Bronchial epithelial cell (primary cell): ENCODE measurements at places on chromosomes 7 and 10.
A peak's percentile ranks its signal among the peaks of the same experiment; 100 is the strongest.

GRCh38 chr7:98681951-98682350 lies 64.9 kb downstream of the NPTX2 start:
- no peak for DNase-seq

GRCh38 chr7:140726281-140726680 lies 29.8 kb downstream of the NDUFB2 start:
- peak; percentile 8 for DNase-seq

DNA sequence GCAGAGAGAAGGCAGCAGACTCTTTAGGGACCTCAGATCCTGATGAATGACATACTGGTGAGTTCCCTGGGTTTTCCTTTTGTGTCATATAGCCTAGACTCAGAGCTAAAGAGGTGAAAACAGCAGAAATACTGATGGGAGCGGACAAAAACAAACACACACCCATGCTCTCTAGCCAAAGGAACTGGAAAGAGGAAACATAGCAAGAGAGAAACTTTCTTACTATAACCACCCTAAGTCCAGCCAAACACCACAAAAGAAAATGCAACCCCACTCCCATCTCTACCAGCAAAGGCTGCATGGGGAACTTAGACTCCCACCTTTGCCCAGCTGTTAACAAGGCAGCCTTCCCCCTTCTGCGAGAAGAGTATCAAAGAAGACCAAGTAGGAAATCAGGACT lies 16.3 kb downstream of the GSAP start:
- DNase-seq = no peak

GRCh38 chr7:35801392-35802101 lies 690 bp downstream of the SEPTIN7 start:
- peak; percentile 50 for DNase-seq

- no peak for DNase-seq
Measured at GRCh38 chr10:118506671-118507590, 88.5 kb downstream of the PRLHR start.

- DNase-seq = no peak
Measured at GRCh38 chr10:75647675-75648074, 216.3 kb downstream of the LRMDA start.

GRCh38 chr10:92328993-92329392 lies 38.0 kb downstream of the MARCHF5 start:
- DNase-seq = peak; percentile 93

GRCh38 chr7:141333459-141333858 lies 217.8 kb upstream of the AGK start:
- DNase-seq = no peak

DNA sequence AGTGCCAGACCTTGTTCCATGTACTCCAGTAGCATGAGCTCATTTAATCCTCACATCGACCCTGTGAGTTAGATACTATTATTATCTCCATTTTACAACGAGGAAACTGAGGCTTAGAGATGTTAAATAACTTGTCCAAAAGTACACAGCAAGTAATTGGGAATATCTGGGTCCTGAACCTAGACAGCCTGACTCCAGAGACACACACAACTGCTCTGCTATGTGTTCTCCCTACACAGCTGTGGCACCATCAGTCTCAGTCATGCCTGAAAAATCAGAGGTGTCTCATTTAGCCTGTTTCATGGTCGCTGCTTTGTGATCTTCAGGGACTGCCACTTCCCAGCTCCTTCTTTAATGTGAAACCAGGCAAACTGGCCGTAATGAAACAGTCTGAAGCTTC lies 56.5 kb downstream of the COL1A2 start:
- no peak for DNase-seq

DNA sequence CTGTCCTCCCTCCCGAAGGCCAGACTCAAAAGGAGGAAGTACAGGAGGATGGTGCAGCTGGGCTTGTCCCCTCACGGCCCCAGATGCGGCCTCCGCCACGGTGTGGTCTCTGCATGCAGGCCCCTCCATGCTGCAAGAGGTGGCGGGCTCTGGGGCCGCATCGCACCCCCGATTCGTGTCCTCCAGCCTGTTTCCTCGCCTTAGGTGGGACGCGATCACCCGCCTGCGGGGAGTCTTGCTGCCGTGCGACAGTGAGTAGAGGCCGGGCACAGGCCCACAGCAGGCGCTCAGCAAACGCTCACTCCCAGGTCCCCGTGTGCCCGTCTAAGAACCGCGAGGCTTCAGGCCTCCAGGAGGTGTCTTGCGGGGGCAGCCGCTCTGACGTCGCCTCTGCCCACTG lies 13.9 kb upstream of the FAM20C start:
- no peak for DNase-seq

- peak; percentile 65 for DNase-seq
Measured at GRCh38 chr7:99141841-99142726, 1.8 kb downstream of the SMURF1 start.

DNA sequence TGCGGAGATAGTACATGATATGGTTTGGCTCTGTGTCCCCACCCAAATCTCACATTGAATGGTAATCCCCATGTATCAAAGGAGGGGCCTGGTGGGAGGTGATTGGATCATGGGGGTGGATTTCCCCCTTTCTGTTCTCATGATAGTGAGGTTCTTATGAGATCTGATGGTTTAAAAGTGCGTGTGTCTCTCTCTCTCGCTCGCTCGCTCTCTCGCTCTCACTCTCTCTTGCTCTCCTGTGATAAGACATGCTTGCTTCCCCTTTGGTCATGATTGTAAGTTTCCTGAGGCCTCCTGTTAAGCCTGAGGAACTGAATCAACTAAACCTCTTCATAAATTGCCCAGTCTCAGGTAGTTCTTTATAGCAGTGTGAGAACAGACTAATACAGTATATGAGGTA lies 171.9 kb downstream of the NSUN6 start:
- DNase-seq = no peak

- no peak for DNase-seq
Measured at GRCh38 chr10:74936577-74937265, 110.3 kb downstream of the KAT6B start.

GRCh38 chr10:124493214-124493882 lies 31.7 kb downstream of the LHPP start:
- DNase-seq = no peak

- DNase-seq = no peak
Measured at GRCh38 chr7:78792006-78792405, 661.5 kb downstream of the MAGI2 start.

- DNase-seq = no peak
Measured at GRCh38 chr10:48804740-48805182, 120.1 kb downstream of the WDFY4 start.

DNA sequence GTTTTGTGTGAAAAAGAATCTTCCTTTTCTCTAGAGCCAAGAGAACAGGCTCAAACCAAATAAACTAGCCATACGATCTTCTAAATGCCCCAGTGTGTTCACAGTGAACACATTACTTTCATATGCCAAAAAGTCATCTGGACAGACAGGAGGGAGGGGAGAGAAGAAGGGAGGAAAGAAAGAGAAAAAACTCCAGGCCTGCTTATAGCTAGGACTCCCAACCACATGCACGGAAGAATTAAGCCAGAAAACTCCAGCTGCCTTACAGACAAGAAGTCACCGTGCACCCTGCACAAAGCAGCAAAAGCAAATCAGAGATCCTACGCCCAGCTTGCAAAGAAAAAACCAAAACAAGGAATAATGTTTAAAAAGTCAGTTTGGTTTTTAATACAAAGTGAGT lies 34.3 kb downstream of the SNX8 start:
- no peak for DNase-seq

DNA sequence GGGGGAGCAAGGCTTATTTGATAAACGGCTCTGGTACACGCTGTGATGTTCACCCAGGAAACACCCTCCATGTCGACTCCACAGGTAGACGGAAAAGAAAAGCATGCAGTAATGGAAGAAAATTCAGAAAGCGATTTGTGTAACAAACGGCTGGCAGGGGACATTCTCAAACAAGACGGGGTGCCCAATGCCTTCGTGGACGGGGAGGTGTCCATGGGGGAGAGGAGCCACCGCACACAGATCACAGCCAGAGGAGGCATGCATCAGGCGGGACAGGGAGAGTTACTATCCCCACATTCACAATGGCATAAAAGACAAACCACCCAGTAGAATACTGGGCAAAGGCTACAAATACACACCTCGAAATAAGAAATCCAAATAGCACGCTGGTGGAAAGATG lies 20.1 kb downstream of the CNPY1 start:
- no peak for DNase-seq

GRCh38 chr7:150716368-150716767 lies at the start of gene GIMAP1:
TSS of gene GIMAP1 (plus strand) at chr7:150716613. CDS start at chr7:150719048, 2,435 bp downstream.
- DNase-seq = no peak

GRCh38 chr10:88100281-88100680 lies 236.9 kb downstream of the PTEN start:
- DNase-seq = no peak

DNA sequence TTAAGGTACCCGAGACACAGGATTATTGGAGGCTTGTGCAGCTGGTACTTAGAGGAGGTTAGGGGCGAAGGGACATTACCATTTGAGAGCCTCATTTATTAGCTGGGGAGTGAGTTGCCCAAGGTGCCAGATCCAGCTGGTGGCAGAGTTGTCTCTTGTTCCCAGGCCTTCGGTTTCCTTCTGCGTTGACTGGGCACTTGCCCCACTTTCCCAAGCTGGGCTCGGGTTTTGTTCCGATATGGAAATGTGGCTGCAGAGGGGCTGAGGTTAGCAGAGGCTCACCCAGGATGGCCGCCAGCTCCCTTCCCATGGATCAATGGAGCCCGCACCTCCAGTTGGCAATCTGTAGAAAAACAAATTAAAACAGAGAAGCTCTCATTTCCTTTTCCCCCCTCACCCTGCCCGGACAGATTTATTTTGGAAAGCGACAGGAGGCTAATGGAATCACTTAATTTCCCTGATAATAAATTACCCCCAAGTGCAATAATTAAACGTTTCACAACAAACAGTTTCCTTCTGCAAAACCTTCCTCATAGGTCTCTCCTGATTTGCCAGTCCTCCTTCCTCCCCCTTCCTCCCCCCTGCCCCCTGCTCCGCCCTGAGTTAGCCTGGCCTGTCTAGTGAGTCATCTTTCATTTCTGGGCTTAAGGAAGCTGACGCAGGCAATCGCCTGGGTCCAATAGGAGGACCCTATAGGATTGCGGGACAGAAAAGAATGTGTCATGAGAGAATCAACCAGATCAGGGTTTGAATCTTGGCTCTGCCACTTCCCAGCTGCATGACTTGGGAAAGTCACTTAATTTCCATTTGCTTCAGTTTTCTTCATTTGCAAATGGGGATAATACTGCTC lies 51.7 kb downstream of the ADRA2A start:
- peak; percentile 3 for DNase-seq

- DNase-seq = no peak
Measured at GRCh38 chr10:119313644-119314043, 106.3 kb downstream of the GRK5 start.

DNA sequence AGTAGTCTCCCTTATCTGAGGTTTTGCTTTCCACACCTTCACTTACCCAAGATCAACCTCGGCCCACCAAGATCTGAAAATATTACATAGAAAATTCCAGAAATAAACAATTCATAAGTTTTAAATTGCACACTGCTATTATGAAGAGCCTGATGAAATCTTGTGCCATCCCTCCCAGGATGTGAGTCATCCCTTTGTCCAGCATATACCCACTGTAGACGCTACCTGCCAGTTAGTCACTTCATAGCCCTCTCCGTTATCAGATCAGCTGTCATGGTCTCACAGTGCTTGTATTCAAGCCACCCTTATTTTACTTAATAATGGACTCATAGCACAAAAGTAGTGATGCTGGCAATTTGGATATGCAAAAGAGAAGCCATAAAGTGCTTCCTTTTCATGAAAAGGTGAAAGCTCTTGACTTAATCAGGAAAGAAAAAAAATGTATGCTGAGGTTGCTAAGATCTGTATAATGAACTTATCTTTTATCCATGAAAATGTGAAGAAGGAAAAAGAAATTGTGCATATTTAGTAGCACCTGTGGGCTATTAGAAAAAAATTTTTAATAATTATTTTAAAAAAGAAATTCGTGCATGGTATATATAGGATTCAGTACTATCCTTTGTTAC lies 9.8 kb upstream of the MRPS16 start:
- DNase-seq = peak; percentile 95

GRCh38 chr7:13047061-13047460 lies 359.6 kb downstream of the ARL4A start:
- no peak for DNase-seq

DNA sequence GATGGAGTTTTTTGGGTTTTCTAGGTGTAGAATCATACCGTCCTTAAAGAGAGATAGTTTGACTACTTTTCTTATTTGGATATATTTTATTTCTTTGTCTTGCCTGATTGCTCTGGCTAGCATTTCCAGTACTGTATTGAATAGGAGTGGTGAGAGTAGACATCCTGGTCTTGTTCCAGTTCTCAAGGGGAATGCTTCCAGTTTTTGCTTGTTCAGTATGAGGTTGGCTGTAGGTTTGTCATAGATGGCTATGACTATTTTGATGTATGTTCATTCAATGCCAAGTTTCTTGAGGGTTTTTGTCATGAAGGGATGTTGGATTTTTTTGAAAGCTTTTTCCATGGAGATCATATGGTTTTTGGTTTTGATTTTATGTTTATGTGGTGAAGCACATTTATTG lies 676.9 kb downstream of the SUGCT start:
- no peak for DNase-seq

DNA sequence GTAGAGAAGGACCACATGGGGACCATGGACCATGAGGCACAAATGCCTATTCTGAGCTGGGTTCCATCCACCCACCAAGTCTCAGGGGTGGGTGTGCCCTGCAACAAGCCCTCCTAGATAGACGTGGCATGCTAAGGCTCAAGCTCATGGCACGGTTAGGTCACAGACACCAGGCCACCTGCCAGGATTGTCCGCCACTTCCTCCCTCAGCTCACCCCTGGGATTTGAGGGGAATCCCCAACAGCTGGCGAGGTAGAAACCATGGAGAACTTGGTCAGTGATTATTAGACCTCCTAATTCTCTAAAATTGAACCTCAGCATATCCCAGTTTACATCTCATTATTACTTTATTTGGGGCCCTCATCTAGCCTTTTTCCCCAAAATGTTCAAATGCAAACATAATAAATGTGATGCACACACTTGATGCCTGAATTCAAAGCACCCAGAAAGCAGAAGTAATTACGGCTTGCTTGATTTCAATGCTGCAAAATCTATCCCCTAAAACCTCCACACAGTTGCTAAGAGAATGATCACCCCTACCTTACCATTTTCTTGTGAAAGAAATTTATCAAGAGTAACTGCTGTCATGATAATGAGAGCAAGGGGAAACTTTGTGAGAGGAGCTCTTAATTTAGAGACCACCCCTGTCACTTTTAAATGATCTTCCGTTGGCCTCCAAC lies 366.6 kb upstream of the PFKP start:
- no peak for DNase-seq

DNA sequence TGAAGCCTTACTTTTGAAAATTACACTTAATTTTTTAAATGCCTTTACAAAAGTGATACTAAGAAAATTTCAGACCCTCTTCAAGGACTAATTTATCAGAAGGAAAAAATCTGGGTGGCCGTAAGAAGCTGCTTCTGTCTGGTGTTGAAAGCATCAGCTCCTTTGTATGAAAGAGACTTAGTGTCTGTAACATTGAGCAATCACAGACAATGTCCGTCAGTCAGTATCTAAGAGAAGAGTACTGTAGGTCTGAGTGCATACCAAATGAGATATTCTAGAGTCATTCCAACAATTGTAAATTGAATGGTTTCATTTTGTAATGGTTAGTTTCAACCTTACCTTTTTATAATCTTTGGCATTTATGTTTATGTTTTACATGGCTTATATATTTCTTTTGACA lies 11.1 kb upstream of the MDFIC start:
- no peak for DNase-seq
